ENCODE measurements at places on chromosomes 1 and 21.

DNA sequence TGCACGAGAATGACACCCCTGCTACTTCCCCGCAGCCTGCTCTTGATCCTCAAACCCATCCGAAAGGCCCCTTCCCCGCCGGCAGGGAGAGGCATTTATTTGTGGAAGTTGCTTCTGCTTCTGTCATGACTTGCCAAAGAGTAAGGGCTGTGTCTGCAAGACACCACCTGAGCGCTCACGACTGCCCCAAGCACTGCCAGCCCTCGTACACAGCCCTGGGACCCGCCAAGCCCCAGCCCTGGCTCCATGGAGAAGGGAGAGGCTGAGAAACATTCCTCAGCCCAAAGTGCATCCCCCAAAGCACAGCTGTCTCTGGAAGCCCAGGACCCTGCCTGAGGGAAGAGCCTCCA lies 6.3 kb upstream of the TPRG1L start:
- DNase-seq: no peak

GRCh38 chr21:44887807-44888580 lies 14.5 kb upstream of the PTTG1IP start:
- no peak for DNase-seq

GRCh38 chr21:44428281-44428960 lies 26.9 kb upstream of the LRRC3 start:
- DNase-seq: peak; percentile 75

DNA sequence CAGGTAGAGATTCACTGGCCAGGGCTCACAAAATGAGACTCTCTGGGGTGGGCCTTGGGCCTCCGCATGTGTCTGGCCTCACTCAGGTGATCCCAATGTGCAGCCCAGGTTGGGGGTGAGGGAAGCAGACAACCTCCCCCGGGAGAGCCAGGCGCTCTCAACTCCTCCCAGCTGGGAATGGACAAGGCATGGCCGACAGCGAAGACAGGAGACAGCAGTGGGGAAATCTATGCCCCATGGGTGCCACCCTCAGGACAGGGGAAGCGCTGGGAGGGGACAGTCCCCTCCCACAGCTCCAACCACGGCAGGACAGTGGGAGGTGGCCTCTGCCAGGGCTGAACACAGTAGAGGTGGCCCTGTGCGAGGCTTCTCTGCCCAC lies 47.7 kb downstream of the PRDM15 start:
- no peak for DNase-seq

- DNase-seq: no peak
These were observed 104.2 kb upstream of the CASZ1 start for GRCh38 chr1:10900691-10901090.

- no peak for DNase-seq
These were observed 42.5 kb downstream of the NEK2 start for GRCh38 chr1:211632808-211633523.

DNA sequence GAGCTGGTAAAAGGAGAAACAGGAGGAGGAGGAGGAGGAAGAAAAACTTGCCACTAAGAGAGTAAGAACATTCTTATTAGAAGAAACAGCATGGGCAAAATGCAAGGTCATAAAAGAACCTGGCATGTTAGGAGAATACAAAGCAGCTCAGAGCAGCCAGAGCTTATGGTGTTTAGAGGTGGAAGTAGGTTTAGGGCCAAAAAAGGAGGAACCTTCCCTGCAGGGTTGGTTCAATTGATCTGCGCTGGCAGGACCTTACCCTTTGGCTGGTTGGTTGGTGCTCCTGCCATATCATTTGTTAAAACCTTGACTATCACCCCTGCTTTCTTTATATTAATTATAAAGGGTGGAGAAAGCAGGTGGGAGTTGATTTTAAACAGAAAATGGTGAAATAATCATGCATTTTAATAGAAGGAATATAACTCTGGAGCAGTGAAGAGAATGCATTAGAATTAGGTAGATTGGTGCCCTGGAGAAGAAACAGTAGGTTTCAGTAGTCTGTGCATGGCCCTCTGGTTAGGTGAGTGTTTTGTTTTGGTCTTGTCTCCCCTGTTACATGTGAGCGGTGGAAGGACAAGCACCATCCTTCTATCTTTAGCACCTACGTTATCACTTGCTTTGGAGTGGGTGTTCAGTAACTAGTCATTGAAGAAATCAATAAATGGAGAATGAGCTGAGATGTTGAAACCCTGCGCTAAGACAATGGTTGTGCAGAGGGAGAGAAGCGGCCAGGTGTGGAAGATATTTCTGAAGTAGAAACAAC lies 110.4 kb upstream of the NGF start:
- DNase-seq: no peak

DNA sequence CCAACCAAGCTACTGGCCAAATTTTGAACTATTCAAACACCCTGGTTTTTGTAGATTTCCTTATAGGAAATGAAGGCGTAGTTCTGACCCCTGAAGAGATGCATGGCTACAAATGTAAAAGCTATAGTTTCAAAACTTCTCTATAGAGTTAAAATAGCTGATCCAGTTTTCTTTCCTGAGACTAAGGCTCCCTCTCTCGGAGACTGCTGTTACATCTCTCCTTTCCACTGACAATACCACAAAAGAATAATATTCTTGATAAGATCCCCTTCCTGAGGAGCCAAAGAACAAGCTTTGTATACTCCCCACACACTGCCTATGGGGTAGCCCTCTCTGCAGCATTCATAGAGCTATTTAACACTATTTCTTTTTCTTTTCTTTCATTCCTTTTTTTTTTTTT lies 6.7 kb upstream of the CFAP126 start:
- DNase-seq: no peak

- no peak for DNase-seq
These were observed 76.1 kb upstream of the SIPA1L2 start for GRCh38 chr1:232705815-232706575.

GRCh38 chr1:168264296-168264695 lies 16.4 kb upstream of the TBX19 start:
- no peak for DNase-seq

DNA sequence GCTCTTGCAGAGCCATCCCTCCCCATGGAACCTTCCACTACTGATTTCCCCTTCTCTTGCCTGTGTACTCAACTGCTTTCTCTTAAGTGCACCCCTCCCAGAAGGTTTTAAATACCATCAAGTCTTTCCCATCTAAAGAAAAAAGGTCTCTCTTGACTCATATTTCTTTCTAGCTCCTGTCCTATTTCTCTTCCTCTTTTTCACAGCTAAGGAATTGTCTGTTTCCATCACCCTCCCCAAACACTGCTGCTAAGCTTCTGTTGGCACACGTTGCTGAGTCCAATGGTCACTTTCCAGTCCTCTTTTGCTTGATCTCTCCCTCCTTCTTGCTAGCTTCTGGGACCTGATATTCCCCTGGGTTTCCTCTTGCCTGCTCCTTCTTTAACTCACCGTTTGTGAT lies 13.3 kb upstream of the GNL2 start:
- no peak for DNase-seq

- no peak for DNase-seq
These were observed 1712.5 kb downstream of the NCAM2 start for GRCh38 chr21:22710721-22711120.

DNA sequence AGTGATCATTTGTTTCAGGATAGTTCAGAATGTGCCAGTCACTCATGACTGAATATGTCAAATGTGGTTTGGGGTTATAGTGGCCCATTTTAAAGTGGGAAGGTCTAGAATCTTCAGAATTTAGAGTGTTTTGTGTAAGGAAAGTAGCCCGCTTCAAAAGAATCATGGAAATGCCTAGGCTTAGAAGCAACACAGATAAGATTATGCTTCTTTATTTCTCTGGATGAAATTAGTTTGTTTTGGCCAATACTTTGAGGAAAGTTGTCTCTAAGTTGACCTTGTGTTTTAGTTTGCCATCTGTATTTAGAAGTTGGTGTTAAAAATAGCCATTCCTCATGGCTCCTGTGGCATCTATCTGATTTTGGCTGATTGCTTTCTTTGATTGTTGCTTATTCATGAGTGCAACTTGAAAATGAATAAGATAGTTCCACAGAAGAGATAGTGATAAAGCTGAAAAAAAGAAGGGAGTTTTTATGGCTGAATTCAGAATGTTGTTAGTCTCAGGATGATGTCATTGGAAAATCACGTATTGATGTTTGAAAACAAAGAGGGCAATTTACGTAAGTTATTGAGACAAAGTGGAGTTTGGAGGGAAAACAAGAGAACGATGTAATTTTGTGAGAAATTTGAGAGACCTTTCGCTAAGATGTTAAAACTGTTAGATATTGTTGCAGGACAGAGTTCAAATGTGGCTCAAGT lies 71.9 kb downstream of the PLA2G4A start:
- no peak for DNase-seq

GRCh38 chr1:18752409-18752808 lies 107.1 kb downstream of the TAS1R2 start:
- no peak for DNase-seq

DNA sequence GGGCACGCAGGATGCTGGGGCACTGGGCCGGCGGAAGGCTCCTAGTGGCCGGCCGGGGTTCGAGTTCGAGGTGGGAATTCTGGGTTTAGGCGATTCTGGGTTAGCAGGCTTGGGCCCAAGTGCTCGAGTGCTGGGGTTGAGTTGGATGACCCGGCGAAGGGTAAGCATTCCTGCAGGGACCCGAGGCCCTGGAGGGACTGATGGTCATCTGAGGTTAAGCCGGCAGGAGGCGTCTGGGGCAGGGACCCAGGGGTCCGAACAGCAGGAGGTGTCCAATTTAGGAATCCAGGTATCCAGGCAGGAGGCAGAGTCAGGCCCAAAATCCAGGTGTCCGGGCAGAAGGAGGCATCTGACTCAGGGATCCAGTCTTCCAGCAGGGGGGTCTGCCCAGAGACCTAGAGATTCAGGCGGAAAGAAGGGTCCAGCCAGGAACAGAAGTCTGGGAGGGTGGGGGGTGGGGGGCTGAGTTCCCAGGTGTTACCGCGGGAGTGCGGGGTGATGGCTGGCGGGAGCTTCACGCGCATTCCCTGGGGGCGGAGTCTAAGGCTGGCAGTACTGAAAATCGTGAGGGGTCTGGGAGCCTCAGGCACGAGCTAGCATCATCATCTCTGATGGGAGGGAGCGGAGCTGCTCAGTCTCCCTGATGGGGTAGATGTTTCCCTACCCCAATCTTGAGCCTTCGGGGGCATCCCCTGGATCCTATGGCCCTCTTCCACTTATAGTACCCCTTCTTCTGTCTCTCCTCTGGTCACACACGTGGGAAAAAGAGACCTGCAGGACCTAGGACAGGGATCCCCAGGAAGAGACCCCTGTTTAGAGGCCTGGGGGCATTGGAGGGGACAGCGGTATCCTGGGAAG lies 585 bp downstream of the GPR3 start:
- no peak for DNase-seq

GRCh38 chr1:101259744-101260148 lies 22.9 kb downstream of the S1PR1 start:
- no peak for DNase-seq

- no peak for DNase-seq
These were observed 465.6 kb downstream of the ADGRL2 start for GRCh38 chr1:82266351-82266750.

GRCh38 chr1:10484521-10484920 lies 9.8 kb downstream of the PEX14 start:
- no peak for DNase-seq

- DNase-seq: no peak
These were observed 97.1 kb upstream of the DAB1 start for GRCh38 chr1:57520743-57521515.

DNA sequence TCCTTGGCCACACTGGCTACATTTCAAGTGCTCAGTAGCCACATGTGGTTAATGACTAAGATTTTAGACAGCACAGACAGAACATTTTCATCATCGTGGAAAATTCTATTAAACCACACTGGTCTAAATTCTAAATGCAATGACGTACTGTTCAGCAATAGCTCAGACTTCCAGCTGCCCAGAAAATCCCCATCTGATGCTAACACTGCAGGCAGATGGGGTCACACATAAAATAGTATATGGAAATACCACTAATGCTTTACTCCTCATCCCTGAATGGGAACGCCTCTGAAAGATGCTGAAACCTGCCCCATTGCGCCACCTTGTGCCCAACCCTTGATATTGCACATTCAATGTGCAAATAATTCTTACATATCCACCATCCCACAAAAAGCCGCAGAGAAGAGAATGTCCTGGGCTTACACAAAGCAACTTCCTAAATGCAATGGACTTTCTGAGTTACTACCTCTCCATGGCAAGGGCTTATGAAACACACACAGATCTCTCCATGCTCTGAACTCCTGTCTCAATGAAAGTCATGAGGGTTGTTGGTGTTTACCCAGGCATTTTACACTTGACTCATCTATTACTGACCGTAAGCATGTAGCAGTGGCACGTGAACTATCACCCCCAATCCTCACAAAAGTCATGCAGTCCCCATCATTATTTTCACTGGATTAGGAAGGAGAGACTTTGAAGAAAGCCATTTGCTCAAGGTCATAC lies 20.3 kb upstream of the SLC5A9 start:
- peak; percentile 72 for DNase-seq

GRCh38 chr1:180933141-180933540 lies 20.4 kb downstream of the KIAA1614 start:
- no peak for DNase-seq

DNA sequence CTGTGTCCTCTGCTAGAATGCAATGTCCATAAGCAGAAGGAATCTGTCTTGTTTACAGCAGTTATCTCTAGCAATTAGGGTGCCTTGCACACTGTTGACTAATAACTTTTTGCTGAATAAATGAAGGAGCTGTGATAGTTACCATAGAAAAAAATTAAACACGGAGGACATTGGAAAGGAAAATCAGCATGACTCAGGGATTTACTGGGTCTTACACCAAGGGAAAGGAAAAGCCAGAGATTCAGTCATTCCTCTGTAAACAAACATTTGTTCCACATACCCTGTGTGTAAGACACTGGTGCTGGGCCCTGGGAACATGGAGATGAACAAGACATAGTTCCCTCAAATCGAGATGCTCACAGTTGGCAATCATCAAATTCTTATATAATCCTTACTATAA lies 183.3 kb downstream of the PTGER3 start:
- DNase-seq: no peak

GRCh38 chr1:181324797-181325616 lies 158.3 kb upstream of the CACNA1E start:
- DNase-seq: peak; percentile 72

DNA sequence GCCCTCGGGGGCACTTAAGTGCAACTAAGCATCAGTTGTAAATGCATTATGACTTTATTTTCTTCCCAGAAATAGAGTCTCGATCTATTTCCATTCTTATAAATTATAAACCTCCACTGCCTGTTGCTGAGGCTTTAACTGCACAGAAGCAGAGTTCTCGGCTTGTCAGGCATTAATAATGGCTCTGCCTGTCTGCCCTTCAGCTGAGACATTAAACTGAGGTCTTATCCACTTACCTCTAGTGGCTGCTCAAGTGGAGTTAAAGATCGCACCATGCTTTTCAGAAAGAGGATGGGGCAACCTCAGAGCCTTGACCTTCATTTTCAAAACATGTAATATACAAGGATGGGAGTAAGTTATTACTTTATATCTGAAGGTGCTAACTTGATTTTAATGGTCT lies 597.6 kb upstream of the PRMT6 start:
- no peak for DNase-seq

- DNase-seq: no peak
These were observed 17.9 kb upstream of the CLCA1 start for GRCh38 chr1:86450847-86451246.

Data from activated T-cell treated with anti-CD3 and anti-CD28 coated beads, Interleukin-2, amount 50 U/mL, for 48 hours (primary cell).